ENCODE measurements at places on chromosomes 11 and 22.

GRCh38 chr22:40046126-40046525 is 51.4 kb downstream of the FAM83F start:
- DNase-seq = no peak

DNA sequence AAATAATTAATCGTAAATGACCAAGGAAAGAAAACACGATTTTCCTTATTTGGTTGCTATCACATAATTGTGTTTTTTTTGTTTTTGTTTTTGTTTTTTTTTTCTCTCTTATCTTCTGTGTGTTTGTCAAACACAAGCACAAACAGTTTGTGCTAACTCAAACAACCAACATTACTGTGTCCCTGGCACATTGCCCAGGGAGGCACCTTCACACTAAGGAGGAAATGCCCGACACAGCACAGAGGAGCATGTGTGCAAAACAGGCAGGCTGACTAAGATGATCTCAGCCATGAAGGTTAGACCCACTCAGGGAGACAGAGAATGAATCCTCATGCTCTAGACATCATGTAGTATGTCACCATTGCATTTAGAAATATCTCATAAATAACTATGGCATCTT is 130.1 kb downstream of the SOX6 start:
- no peak for DNase-seq

- peak; percentile 47 for DNase-seq
Measured at GRCh38 chr11:128399251-128400121, 187.9 kb downstream of the ETS1 start.

GRCh38 chr11:130606178-130606577 is 157.7 kb downstream of the ADAMTS15 start:
- no peak for DNase-seq

DNA sequence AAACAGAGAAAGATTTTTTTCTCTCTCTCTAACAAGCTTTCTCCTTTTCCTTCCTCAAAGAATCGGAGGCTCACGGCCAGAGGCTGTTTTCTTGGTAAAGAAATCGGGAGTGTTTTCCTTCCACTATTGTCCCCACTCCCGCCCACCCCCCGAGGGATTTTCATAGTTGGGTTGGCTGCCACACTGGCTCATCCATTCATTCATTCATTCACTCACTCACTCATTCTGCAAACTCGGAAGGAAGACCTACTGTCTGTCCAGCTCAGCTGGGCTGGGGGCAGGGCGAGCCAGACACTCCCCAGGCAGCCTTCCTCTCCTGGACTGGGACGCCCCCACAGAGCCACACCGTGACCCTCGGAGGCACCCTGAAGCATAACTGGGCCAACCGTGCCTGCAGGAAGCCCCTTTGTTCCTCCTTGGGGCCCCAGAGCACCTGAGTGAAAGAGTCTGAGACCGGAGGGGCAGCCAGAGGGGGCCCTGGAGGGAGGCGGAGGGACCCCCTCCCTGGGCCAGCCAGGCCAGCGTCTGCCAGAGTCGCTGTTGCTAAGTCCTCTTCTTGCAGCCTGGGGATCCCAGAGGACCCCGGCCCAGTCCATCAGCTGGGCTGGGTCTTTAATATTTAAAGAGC is 17.0 kb downstream of the CDKN1C start:
- DNase-seq = no peak

DNA sequence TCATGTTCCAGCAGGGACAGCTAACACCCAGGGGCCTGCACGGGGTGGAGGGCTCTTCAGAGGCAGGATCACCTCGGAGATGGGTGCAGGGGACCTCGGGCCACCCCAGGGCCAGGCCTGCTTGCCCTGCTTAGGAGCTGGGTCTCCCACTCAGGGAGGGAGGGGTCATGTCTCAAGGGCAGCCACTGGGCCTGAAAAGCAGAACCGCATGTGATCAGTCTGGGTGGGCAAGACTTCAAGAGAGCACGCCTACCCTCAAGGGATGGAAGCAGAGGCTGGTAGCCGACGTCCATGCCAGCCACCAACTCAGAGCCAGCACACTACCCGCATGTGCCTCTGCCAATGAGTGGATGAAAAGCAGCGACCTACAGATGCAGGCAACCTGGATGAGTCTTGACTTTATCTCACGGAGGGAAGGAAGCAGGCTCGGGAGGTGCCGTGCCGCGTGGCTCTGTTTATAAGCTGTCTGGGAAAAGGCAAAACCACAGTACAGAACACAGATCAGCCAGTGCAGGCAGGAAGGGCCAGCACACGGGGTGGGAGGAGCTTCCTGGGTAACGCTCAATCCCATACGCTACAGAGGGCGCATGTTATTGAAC is 16.0 kb downstream of the TBX1 start:
- DNase-seq = no peak

GRCh38 chr11:92128026-92128425 is 96.6 kb upstream of the FAT3 start:
- DNase-seq = no peak

DNA sequence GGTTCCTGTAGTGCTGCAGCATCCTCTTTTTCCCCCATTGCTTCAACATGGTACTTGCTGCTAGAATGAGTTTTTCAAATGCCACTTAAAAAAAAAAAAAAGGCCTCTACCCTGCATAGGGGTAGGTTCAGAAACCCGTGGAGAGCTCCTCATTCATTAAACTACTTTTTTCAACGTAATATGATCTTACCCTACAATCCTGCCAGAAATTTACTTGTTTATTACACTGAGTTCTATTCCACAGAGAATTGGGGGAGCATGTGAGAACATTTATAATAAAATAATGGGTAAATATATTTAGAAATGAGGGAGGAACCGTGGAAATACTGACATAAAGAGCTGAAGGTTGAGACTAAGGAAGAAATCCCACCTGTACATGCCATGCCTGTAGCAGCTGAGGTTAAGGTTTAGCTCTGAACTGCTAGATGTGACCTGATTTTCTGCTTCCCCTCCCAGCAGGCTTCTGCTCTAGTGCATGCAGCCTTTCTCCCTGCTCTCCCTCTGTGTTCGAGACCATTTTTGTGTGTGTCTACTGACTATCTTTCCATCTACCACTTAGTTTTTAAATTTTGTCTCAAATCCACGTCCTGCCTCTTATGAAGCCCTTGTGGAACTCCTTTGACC is 225.7 kb downstream of the DDX10 start:
- no peak for DNase-seq

- no peak for DNase-seq
Measured at GRCh38 chr11:71525938-71526495, 1.1 kb upstream of the KRTAP5-7 start.

- DNase-seq = no peak
Measured at GRCh38 chr11:21622566-21622965, 570.3 kb upstream of the ANO5 start.

DNA sequence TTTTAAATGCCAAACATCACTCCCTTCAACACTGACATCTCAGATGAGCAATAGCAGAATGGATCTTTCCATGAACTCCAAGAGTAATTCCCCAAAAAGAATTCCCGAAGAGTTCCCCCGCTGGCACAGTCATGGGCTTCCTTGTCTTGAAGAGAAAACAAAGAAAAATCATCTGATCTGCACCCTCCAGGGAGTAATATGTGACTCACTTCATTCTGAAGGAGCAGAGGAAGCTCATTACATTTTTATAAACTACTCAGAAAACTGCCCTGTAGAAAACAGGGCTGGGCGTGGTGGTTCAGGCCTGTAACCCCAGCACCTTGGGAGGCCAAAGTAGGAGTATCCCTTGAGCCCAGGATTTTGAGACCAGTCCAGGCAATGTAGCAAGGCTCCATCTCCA is 35.7 kb downstream of the CELSR1 start:
- peak; percentile 32 for DNase-seq

GRCh38 chr11:14336507-14337503 is 22.2 kb downstream of the RRAS2 start:
- DNase-seq = peak; percentile 93

- no peak for DNase-seq
Measured at GRCh38 chr11:126722006-126722736, 278.4 kb downstream of the KIRREL3 start.

- DNase-seq = no peak
Measured at GRCh38 chr11:17405232-17406005, 17.0 kb upstream of the KCNJ11 start.

GRCh38 chr11:18804199-18804999 is 12.8 kb upstream of the PTPN5 start:
- DNase-seq = no peak

- no peak for DNase-seq
Measured at GRCh38 chr11:108432783-108433182, 34.5 kb downstream of the C11orf65 start.

- DNase-seq = no peak
Measured at GRCh38 chr11:19294444-19294843, 53.7 kb upstream of the E2F8 start.
